NCI-H1436 (cell line): ENCODE measurements at places on chromosomes 6 and 20.

DNA sequence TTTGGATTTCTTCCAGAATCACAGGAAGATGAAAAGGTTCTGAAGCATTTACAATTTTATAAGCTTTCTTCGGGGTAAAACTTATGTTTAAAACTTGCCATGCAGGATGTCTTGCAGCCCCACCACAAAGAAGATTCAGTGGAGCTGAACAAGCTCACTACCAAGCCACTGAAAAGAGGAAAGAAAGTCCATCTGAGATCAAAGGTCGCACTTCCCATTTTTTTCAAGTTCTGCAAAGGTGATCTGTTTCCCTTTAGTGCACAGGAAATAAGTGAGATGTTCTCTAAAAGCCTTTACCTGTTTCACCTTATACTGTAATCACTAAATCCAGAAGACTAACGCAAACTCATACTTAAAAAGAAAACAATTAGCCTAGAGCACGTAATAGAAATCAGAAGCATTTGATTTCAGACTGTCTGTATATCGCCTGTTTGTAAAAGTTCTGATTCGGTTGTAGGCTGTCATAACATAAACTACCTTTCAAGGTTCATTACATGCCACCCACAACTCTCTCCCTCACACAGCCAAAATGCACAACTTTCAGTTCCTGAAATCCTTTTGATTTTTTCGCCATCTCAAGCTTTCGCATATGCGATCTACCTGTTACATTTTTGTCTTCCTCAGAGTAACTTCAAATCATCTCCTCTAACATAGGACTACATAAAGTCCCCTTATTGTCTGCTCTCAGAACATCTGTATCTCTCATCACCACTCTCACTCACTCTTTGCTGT, 1.8 kb downstream of the ECHDC1 start:
- DNase-seq = no peak

DNA sequence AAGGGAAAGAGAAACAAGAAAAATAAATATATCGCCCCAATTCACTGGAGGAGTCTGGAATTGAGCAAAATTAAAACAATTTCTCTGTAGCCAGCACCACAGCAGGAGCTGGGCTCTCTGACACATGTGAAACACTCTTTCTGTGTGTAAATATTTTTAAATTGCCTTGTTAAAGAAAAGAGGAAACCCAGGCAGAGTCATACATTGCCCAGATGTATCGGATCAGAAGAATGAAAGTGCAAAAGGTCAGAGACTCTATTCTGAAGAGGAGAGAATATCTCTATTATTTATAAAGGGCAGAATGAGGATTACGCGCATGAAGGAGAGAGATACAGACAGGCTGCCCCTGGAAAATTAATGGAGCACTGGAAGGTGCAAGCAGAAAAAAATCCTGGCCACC, 127.0 kb upstream of the MAN1A1 start:
- DNase-seq = no peak

- DNase-seq = no peak
Measured at GRCh38 chr6:30814146-30815040, 69.9 kb upstream of the DDR1 start.

DNA sequence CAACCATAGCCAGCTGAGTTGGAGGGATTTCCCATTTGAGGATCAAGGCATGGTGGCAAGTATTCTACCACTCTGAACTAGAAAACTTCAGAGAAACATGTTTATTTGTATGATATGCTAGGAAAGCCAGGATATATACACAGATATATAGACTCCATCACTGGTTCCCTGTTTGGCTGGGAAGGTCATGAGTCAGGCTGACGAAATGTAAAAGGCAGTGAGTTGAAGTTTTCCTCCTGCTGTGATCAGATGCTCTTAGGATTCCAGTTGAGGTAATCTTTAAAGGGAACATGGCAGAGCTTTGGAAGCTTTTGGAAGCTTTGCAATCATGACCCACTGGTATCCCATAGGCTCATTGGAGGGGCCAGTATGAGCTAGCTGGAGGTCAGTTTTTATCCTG, 1369.1 kb downstream of the EPHA7 start:
- DNase-seq = no peak

DNA sequence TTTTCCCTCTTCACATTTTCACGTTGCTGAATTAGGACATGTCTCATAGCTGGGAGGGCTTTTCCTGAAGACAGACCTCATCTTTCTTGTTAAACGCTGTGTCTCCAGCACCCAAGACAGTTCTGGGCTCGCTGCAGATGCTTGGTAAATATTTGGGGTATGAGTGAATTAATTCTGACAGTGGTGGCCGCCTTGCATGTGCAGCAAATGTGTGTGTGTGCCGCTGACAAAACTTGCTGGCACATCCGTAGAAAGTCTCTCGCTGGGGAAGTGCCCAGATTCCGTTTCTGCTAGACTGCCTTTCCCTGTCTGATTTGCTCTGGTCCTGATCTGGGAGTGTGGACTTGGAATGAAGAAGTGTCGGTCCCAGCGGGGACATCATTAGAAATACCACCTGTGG, 48.2 kb upstream of the ZNFX1 start:
- no peak for DNase-seq

DNA sequence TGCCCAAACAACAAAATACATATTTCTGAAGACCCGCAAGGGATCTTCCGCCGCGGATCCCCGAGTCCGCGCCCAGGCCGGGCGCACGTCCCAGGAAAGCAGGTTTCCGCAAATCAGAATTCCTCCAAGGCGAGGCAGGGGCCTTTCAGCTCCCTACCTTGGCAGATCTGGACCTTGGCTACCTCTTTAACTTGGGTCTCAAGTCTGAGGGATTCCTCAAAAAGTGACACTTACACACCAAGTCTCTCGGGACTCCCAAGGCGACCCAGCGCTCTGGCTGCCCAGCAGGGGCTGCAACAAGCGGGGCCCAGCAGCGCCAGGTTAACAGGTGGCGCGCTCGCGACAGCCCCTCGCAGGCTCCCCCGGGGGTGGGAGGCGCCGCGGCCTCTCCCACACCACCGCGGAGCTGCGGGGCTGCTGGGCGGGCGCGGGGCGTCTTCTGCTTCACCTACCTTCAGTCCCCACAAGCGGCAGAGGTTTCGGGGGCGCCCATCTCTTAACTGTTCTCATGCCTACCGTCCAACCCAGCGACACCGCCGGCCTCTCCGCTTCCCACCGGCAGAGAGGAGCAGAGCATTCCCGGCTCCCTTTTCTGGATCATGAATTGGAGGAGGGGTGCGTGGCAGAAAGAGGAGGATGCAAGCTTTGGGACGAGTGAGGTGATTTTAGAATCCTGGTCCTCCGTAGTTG, 414 bp downstream of the SIM1 start:
- DNase-seq = peak; percentile 35

GRCh38 chr6:87900160-87900698, 147.4 kb upstream of the SPACA1 start:
- DNase-seq = no peak

DNA sequence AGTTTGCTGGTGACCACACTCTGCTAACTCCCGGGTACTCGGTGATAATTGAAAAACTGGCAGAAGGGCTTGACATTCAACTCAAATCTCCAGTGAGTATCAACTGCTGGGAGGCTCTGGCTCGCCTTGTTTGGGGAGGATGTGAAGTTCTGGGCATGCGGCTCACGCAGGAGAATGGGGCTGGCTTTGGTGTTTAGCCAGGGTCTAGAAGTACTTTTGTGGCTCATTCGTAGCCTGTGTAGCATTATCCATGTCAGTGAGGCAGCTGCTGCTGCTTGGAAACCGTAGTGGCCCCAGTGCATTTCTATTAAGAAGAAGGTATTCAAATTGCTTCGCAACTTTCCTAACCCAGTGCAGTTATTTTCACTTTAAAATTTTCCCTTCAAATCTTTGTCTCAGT, 52.2 kb downstream of the KDM1B start:
- DNase-seq = peak; percentile 15

DNA sequence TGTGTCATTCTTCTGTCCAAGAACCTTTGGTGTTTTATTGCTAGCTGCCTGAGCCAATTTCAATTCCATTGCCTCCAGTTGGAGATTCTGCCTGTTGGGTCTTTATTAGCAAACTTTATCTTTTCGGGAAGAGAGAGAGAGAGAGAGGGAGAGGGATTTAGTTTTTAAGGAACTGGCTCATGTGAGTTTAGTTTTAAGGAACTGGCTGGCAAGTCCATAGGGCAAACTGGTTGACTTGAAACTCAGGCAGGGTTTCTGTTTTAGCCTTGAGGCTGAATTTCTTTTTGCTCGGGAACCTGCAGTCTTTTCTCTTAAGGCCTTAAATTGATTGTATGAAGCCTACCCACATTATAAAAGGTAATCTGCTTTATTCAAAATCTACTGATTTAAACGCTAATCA, 23.0 kb downstream of the BCKDHB start:
- DNase-seq = no peak

DNA sequence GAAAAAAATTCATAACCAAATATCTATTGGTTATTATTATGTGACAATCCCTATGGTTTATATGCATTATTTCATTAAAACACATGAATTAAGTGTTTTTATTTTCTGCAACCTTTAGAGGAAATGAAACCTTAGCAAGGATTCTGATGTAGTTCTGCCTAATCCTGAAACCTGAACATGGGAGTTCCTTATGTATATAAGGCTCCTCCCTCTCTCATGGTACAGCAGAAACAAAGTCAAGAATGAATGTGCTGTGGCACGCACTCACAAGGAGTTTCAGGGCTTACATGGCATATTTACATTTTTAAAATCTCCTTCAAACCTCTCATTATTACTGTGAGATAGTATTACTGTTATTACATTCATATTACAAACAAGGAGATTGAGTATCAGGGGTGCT, 426.4 kb upstream of the CITED2 start:
- DNase-seq = no peak

DNA sequence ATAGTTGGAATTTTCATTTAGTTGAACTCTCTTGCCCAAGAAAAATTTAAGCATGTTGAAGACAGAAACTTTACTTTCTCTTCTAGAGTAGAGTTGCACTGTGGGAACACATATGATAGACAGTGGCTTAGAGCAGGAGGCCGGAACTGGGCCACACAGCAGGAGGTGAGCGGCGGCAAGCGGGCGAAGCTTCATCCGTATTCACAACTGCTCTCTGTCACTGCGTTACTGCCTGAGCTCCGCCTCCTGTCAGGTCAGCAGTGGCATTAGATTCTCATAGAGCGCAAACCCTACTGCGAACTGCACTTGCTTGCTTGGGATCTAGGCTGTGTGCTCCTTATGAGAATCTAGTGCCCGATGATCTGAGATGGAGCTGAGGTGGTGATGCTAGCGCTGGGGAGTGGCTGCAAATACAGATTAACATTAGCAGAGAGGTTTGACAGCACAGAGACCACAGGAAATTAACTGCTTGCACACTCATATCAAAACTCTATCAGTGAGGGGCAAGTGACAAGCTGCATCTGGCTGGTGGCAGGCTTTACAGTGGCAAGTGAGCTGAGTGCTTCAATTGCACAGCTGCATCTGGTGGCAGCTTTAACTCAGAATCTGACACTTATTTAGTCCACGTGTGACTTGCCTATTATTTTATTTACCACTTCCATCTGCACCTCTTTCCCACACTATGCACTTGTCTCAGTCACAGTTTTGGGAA, 174.9 kb upstream of the C6orf118 start:
- DNase-seq = no peak

- peak; percentile 70 for DNase-seq
Measured at GRCh38 chr20:58309591-58310290, at the start of gene RAB22A. Gene RAB22A, plus strand, starts transcription at chr20:58309715. Its CDS starts 262 bp downstream, at chr20:58309977.

- DNase-seq = no peak
Measured at GRCh38 chr20:12014276-12014675, 96.6 kb downstream of the BTBD3 start.

GRCh38 chr6:48113130-48113529, 2.1 kb upstream of the PTCHD4 start:
- no peak for DNase-seq

- DNase-seq = no peak
Measured at GRCh38 chr20:43838703-43839060, 76.0 kb upstream of the TOX2 start.

DNA sequence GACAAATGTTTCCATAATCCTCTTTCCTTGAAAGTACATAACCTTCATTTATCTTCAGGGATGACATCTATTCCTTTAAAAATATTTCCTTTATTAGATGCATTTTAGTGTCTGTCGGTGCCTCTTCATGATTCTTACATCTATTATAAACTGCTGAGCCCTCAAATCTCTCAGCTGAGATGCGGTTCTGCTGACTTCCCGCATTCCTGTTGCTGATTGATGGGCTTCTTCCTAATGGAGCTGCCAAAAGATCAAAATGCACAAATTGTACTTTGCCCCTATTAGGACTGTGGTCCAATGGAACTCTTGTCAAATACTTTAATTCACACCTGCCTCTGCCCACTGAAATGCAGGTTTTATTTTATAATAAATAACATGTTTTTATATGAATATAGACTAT, 78.7 kb upstream of the SAMD5 start:
- no peak for DNase-seq
